ENCODE measurements at places on chromosomes 7 and 10. TPM values are rescaled to one million over a fixed set of nuclear protein-coding genes. Genes with fewer than 3 reads are reported as not detected.

Gene MINPP1
- 9.9 TPM for total RNA-seq

Gene TDRD1
- total RNA-seq = 0.79 TPM

Gene CFAP43
- 1.7 TPM for total RNA-seq

Gene MYL10
- not detected for total RNA-seq

Gene GSDME
- total RNA-seq = 2.9 TPM

Gene AIMP2
- 8.2 TPM for total RNA-seq

Gene H2AZ2
- total RNA-seq = 37.8 TPM

Gene MAD1L1
- 13.3 TPM for total RNA-seq

Gene PLXNA4
- 0.60 TPM for total RNA-seq

Gene FXYD4
- total RNA-seq = not detected

Gene CCDC3
- total RNA-seq = 0.60 TPM

Gene LRRD1
- not detected for total RNA-seq

Gene CLRN3
- 0.44 TPM for total RNA-seq

Measured in pancreas (tissue), 10 donors.